ENCODE measurements at places on chromosomes 11 and 22. TPM values are rescaled to one million over a fixed set of nuclear protein-coding genes. Genes with fewer than 3 reads are reported as not detected.

- no peak for DNase-seq
These were observed at the start of gene EHBP1L1 for GRCh38 chr11:65575568-65576231. Gene EHBP1L1 (plus strand): TSS chr11:65576053. CDS start chr11:65576303, 250 bp downstream.

GRCh38 chr11:83068568-83068967, 3.1 kb downstream of the RAB30 start:
- DNase-seq = no peak

DNA sequence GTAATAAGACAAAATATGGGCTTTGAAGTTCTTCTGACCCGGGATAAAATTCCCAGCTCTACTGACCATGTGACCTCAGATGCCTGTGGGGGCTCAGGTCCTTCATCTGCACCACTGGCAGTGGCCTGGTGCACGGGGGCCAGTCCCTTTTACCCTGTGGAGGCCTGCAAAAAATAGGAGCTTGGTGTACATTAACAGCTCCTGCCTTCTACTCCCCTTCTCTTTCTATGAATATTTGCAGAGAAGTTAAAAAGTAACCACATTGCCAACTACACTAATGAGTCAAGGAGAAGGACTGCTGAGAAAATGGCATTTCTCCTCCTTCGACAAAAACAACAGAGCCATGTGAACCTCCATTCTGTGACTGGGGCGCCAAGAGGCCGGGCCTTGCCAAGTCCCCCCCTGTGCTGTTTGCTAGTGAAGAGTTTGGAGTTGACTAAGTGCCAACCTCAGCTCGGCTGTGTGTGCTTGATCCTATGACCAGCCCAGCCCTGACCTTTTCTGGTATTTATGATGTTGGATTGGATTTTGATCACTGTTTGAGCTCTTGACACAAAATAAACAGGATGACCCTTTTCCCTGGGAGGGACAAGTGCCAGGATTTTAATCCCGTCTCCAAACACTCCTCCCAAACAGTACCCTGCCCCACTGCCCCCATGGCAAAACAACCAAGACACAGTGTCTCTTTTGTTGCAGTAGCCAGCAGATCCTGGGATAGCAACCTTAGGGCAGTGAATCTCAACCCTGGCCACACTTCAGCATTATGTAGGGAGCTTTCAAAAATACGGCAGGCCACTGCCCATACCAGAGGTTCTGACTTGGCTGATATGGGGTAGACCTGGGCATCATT, 380.1 kb downstream of the LARGE1 start:
- DNase-seq = no peak

DNA sequence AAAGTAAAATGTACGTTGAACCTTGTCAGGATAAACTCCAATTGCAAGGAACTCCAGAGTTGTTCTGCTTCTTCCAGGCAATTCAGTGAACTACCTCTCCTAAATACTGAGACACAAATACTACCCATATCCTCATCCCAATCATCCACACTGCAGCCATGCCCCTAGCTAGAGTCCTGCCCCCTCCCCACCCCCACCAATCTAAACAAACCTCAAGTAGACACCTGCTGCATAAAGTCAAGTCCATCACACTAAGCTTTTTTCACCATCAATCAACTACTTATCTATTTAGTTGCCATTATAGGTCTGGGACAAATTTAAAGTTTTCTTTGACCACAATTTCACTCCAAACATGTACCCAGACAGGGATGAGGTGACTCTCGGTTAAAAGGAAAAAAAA, 93.2 kb upstream of the APOA1 start:
- no peak for DNase-seq

DNA sequence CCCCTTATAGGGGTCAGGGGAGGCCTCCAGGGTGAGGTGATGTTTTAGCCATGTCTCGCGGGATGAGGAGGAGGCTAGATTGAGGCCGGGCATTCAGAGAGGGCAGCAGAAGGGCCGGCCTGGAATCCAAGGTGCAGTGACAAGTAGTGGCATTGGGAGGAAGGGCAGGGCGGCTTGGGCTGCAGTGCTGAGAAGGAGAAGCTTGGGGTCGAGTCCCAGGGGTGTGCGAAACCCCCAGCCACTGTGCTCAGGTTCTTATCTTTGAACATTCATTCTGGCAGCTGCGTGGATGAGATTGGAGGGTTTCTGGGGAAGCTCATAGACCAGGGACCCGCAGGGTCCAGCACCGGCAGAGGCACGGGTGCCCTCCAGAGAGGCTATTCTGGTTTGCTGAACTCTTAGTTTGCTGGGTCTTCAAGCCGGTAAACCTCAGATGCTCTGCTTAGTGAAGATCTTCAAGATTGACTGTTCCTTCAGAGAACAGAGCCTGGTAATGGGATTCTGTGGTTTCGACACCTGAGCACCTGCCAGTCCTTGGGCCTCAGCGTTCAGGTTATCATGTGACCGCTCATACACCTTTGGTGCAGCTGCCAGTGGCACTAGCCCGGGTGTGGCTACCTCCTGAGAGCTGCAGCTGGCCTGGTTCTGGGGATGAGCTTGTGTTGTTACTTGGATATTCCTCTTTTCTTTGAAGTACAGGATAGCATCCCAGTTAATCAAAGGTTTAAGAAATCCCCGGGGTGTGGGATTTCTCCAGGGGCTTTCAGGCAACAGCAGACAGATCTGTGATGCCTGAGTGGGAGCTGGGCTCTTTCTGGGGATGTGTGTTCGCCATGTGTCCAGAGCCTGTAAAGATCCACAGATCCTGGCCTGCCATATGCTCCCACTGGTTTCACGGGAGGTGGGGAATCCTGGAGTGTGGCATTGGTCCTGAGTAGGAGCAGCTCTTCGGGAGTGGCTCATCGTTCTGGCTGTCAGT, 152.8 kb downstream of the TBC1D22A start:
- no peak for DNase-seq

GRCh38 chr11:102014756-102015155, 32.5 kb upstream of the CFAP300 start:
- DNase-seq = no peak

DNA sequence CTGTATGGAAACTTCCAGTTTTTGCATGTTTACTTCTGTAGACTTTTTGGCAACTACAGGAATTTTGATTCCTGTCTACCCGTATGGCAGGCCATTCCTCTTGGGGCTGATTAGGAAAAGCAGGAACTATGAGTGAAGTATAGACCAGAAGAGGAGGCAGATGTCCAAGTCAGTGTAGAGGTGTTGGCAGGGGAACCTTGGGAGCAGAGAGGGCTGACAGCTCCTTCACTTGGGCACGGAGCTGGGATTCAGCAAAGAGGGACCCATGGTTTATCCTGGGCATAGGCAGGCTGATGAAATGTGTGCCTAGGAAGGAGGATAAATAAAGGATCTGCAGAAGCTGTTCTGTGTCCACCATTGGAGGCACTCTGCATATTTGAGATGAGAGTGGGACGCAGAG, 33.1 kb downstream of the TREH start:
- DNase-seq = no peak

- no peak for DNase-seq
These were observed 729.0 kb upstream of the ANO3 start for GRCh38 chr11:25602959-25603358.

The CRYBB1 gene
- not detected for total RNA-seq

The INPPL1 gene
- total RNA-seq = 195 TPM

GRCh38 chr11:95849087-95849825, 59.0 kb downstream of the CEP57 start:
- DNase-seq = peak; percentile 56

GRCh38 chr11:76512851-76513653, 68.2 kb downstream of the EMSY start:
- DNase-seq = no peak

The TNNT3 gene
- 0.60 TPM for total RNA-seq

DNA sequence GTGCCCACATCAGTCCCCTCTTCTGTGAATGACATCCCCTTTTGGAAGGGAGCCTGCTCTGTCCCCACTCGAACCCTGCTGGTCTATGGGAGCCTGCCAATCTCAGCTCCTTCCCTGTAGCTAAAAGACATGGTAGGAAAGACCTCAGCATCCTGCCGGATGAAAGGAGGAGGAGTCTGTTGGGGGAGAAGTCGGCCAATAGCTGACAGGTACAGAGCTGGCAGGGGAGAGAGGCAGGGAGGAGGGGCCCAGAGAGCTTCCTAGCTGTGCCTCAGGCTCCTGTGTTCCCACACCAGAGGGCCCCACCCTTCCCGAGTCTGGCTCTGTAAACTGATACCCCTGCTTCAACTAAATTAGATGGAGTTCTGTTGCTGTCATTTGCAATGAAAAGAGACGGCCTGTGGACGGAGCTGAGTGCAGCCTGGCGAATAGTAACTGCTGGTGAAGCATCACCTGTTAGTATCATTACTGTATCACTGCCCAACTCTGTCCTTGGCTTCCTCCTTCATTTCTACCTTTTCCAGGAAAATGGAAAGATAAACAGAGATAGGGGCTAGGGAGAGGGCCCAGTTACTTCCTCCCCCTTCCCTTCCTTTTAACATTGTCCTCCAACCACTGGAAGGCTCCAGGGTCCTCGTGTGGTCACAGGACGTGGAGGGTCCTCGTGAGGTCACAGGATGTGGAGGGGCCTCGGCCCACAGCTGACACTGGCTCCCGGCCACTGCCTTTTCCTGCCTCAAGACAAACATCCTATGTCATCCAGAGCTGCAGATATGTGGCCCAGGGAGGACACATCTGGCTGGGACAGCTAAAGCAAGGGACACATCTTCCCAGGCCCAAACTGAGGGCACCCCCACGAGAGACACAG, 15.1 kb downstream of the FXYD6 start:
- peak; percentile 20 for DNase-seq

The RAG1 gene
- total RNA-seq = 0.63 TPM

The CTSW gene
- total RNA-seq = not detected

- DNase-seq = no peak
These were observed 27.1 kb downstream of the HPS5 start for GRCh38 chr11:18294862-18295261.

- no peak for DNase-seq
These were observed 15.6 kb upstream of the CYP2R1 start for GRCh38 chr11:14907411-14908213.

DNA sequence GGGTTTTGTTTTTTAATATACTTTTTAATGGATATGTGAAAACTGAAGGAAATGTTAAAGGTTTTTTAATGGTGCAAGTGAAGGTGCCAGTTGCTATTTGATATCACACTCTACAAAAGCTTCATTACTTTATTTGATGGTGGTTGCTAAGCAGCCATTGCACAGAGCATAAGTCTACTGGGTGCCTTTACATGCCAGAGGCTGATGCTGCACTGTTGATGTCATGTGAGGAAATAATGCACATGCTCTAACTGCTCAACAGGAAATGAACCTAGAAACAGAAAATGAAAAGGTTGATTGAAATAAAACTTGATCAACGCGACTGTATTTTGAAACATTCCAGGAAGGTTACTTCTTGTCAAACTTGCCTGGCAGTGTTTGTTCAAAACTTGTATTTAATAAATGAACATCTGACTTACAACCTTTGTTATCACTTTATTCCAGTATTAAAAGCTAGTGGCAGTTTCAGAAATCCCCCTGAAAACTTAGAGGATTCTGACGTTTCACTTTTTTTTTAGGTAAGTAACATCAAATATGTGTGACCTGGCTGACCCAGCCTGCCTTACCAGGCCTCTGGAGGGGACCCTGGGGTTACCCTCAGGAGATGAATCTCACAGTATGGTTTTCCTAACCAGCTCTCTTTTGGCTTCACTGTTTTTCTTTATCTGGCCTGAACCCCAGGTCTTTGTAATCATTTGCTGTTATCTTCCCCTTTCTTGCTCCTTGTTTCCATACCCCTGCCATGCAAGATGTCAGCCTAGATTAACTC, 2.4 kb upstream of the ATP5MG start:
- no peak for DNase-seq

GRCh38 chr11:61679893-61680621, at the start of gene DAGLA:
Gene DAGLA (plus strand): TSS chr11:61680391. CDS start chr11:61720156, 39,765 bp downstream.
- peak; percentile 48 for DNase-seq

DNA sequence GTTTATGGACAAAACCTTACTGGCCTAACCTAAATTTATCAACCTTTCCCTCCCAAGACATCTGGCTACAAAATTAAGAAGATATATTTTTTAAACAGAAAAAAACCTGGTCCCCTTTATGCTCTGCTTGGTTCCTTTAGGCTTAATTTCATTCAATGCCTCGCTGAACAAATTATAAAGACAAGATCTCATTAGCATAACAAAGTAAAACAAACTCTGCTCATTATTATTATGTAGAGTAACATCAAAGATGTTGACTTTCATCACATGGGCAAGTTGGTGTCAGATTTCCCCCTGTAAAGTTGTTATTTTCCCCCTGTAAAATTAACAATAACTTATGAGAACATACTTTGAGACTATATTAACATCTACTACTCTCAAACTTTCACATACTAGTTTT, 11.0 kb downstream of the RRAS2 start:
- no peak for DNase-seq

- DNase-seq = peak; percentile 2
These were observed 6.4 kb downstream of the SELENOM start for GRCh38 chr22:31100762-31101525.

DNA sequence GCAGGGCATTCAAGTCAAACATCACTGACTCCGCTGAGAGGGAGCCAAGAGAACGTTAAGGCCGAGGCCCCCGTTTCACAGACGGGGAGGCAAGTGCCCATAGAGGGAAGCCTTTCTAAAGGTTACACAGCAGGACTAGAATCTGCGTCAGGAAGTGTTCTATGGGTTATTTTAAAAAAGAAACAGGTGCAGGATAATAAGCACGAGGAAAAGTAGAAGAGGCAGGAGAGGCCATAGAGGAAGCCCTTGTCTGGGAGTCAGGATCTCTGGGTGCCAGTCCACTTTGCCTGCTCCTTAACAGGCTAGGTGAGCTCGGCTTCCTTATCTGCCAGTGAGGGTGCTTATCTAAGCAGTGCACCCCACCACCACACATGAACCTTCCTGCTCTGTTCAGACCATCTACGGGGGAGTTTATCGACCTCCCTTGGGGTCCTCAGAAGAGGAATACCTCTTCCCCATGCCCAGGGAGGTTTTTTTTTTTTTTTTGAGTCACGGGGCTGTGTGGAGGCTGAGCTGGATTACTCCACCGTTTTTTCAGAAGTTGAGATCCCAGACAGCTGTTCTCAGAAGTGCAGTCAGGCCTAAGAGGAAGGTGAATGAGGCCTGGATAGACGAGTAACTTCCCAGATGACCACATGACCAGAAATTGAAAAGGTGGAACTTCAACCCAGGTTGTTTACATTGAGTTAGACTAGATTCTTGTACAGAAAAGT, 1.2 kb upstream of the FCHSD2 start:
- peak; percentile 33 for DNase-seq

DNA sequence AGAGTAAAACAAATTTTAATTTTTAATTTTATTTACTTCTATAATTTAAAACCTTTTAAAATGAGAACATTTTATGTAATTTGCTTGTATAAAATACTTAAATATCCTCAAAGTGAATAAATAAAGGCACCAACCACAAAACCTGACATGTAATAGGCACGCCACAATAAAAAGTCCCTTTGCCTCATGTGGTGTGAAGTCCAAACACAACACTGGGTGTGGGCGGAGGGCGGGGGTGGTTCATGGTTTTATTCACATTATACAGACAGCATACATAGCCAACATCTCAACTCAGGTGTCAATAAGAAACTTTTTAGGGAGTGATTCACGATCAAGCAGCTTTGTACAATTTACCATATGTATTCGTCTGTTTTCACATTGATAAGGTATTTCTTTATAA, 107.9 kb downstream of the ANO3 start:
- DNase-seq = no peak

Measured in PC-9 (cell line).